ENCODE measurements at places on chromosomes 5 and 9. TPM values are rescaled to one million over a fixed set of nuclear protein-coding genes. Genes with fewer than 3 reads are reported as not detected.

Gene DOLPP1
- 15.9 TPM for total RNA-seq

Gene MGAT4B
- 215 TPM for total RNA-seq

Gene GFI1B
- not detected for total RNA-seq

Gene TGFBI
- total RNA-seq = 2,808 TPM

Gene SLC31A1
- total RNA-seq = 29.2 TPM

Gene DDX31
- 10.7 TPM for total RNA-seq

Gene NOXA1
- 0.26 TPM for total RNA-seq

Gene LCP2
- under 0.01 TPM for total RNA-seq

Gene SLC6A3
- total RNA-seq = not detected

Gene GRIN3A
- total RNA-seq = not detected

Gene ADAMTS12
- 82.2 TPM for total RNA-seq

All from epithelial cell of alveolus of lung (primary cell).